ENCODE measurements at places on chromosomes 3 and 15.

GRCh38 chr15:80636675-80637074, 58.4 kb upstream of the ABHD17C start:
- DNase-seq, result no peak

DNA sequence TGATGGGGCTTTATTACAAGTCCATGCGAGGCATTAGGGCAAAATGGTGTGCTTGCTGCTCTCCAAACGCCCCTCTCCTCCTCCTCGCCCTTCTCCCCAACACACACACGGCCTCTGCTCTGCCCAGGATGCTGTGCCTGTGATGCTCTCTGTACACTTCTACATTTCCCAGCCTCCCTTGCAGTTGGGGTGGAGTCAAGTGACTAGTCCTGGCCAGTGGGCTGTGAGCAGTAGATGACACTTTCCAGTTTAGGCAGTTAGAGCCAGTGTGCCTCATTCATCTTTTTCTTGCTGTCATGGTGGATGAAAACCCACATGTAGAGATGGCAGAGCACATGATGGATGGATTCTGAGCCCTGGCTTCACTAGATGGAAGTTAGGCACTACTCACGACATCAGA, 5.4 kb downstream of the TRH start:
- no peak for DNase-seq

GRCh38 chr3:135218782-135219181, 423.7 kb downstream of the EPHB1 start:
- DNase-seq, result no peak

GRCh38 chr3:74518610-74519009, 95.8 kb downstream of the CNTN3 start:
- no peak for DNase-seq

- peak; percentile 83 for DNase-seq
Observed at GRCh38 chr15:89430530-89431341, 65.6 kb downstream of the RHCG start.

- DNase-seq, result no peak
Observed at GRCh38 chr3:31187380-31187779, 292.9 kb upstream of the GADL1 start.
